ENCODE measurements at places on chromosomes 3 and 15. TPM values are rescaled to one million over a fixed set of nuclear protein-coding genes. Genes with fewer than 3 reads are reported as not detected.

GRCh38 chr15:36925653-36926426 lies 174.5 kb downstream of the MEIS2 start:
- H3K36me3 ChIP-seq, result no peaks in the 10 kb centered on the region
- no peaks in the 10 kb centered on the region for H3K4me1 ChIP-seq
- DNase-seq, result no peak
- H3K27me3 ChIP-seq, result no peaks in the 10 kb centered on the region
- H3K4me3 ChIP-seq, result no peak overlapping the region
- no peak overlapping the region for H3K27ac ChIP-seq

DNA sequence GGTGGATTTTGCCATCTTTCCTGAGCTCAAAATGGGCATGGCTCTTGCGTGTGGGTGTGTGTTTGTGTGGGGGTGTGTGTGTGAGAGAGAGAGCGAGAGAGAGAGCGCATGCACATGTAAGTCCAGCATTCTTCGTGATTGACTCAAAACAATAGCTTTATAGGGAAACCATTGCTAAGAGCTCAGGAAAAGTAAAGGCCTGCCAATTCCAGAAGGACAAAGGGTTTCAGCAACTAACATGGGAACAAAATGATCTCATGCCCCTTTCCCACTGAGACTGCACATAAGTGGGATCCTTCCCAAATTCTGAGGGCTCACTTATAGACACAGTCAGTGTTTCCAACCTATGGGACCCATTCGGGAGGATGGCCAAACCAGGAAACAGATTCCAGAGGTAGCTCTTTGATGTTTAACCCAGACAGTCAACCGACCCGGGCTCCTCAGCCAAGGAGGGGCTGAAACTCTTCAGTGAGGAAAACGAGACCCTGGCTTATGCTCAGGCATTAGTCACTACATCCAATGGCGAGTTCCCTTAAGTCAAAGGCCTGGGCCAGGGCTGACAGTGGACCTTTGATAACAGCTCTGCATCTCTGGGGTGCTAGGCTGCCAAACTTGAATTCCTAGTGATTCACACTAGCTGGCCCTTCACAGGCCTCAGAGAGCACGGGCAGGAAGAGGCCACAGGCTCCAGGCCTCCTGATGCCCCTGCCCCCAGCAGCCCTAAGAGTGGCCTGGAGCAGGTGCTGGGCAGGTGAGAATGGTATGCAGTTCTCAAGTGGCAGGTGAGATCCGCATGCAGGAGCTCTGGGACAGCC lies 305.0 kb upstream of the C2CD4B start:
- H3K27ac ChIP-seq, result peak overlapping the region; percentile 77
- peaks cover 21% of the 10 kb centered on the region for H3K4me1 ChIP-seq
- peak; percentile 81 for DNase-seq
- no peaks in the 10 kb centered on the region for H3K27me3 ChIP-seq
- no peaks in the 10 kb centered on the region for H3K36me3 ChIP-seq

GRCh38 chr15:99412626-99413025 lies 153.2 kb upstream of the MEF2A start:
- H3K4me1 ChIP-seq, result peaks cover 9% of the 10 kb centered on the region
- no peak for DNase-seq
- no peaks in the 10 kb centered on the region for H3K36me3 ChIP-seq

GRCh38 chr15:56640549-56640948 lies 92.8 kb downstream of the ZNF280D start:
- no peak for DNase-seq
- no peaks in the 10 kb centered on the region for H3K27me3 ChIP-seq
- H3K36me3 ChIP-seq, result no peaks in the 10 kb centered on the region
- no peak overlapping the region for H3K27ac ChIP-seq
- H3K4me3 ChIP-seq, result no peak overlapping the region
- H3K4me1 ChIP-seq, result no peaks in the 10 kb centered on the region

GRCh38 chr3:150062492-150062891 lies 91.8 kb upstream of the PFN2 start:
- H3K27me3 ChIP-seq, result no peaks in the 10 kb centered on the region
- DNase-seq, result peak; percentile 86
- peak overlapping the region; percentile 27 for H3K27ac ChIP-seq
- no peaks in the 10 kb centered on the region for H3K36me3 ChIP-seq

GRCh38 chr3:50585919-50586762 lies 16.8 kb downstream of the HEMK1 start:
- H3K27me3 ChIP-seq, result no peaks in the 10 kb centered on the region
- DNase-seq, result no peak
- H3K27ac ChIP-seq, result no peak overlapping the region
- no peak overlapping the region for H3K4me3 ChIP-seq
- H3K36me3 ChIP-seq, result no peaks in the 10 kb centered on the region
- H3K4me1 ChIP-seq, result no peaks in the 10 kb centered on the region

- DNase-seq, result no peak
- H3K4me3 ChIP-seq, result no peak overlapping the region
- H3K4me1 ChIP-seq, result no peaks in the 10 kb centered on the region
- no peaks in the 10 kb centered on the region for H3K36me3 ChIP-seq
Measured at GRCh38 chr3:118744186-118744585, 290.5 kb downstream of the IGSF11 start.

- DNase-seq, result no peak
- H3K4me1 ChIP-seq, result no peaks in the 10 kb centered on the region
- no peak overlapping the region for H3K27ac ChIP-seq
- no peaks in the 10 kb centered on the region for H3K36me3 ChIP-seq
- no peaks in the 10 kb centered on the region for H3K27me3 ChIP-seq
- no peak overlapping the region for H3K4me3 ChIP-seq
Measured at GRCh38 chr3:130569461-130570365, 52.7 kb downstream of the COL6A6 start.

DNA sequence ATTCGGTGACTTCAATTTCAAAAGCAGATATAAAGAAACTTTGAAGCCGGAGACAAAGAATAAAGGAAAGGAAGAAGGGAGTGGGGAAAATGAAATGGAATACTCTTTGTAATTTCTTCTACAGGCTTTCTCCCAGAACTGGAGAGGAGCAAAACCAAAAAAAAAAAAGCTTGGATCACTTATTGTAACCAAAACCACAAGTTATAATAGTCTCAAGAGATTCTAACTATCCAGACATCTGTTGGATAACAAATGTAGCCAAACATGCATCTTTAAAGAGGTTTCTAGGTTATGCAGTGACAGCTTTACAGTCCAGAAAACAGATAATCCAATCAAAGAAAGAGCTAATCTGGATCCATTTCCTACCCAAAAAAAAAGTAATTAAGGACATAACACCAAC lies 36.2 kb downstream of the VGLL3 start:
- H3K4me3 ChIP-seq, result no peak overlapping the region
- H3K36me3 ChIP-seq, result no peaks in the 10 kb centered on the region
- DNase-seq, result no peak
- H3K4me1 ChIP-seq, result peaks cover 20% of the 10 kb centered on the region

DNA sequence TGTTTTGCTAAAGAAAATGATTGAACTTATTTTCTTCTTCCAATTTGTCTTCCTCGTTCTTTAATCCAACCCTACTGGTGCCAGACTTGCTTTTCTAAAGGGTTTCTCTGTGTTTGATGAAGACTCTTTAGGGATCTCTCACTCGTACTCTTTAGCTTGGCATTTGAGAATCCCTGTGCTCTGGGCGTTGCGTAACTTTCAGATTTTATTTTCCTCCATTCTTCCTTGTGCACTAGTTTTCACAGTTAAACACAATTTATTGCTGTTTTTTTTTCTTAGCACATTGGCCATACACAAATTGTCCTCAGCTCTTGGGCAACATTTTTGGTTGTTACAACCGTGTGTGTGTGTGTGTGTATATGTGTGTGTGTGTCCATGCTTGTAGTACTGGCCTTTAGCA lies 95.8 kb upstream of the ADAMTSL3 start:
- H3K36me3 ChIP-seq, result no peaks in the 10 kb centered on the region
- H3K27ac ChIP-seq, result no peak overlapping the region
- H3K27me3 ChIP-seq, result no peaks in the 10 kb centered on the region
- DNase-seq, result no peak
- no peak overlapping the region for H3K4me3 ChIP-seq

DNA sequence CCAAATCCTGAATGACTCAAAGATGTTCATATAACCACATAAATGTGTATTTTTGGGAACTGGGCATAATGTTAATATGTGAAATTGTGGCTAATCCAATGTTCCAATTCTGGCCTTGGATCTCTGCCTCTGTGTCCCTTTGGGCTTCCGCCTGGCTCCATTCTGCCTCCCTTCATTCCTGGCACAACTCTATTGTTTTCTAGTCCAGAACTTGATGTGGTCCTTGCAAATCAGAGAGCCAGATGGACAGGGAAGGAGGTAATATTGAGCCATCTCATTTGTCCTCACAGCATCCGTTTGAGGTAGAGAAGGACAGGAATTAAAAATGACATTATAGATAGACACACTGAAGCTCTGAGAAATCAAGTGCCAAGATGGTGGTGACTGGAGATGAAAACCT lies 355.7 kb upstream of the TBL1XR1 start:
- H3K36me3 ChIP-seq, result no peaks in the 10 kb centered on the region
- no peaks in the 10 kb centered on the region for H3K4me1 ChIP-seq
- no peak for DNase-seq
- H3K27ac ChIP-seq, result no peak overlapping the region

GRCh38 chr3:4826237-4827100 lies 152.8 kb upstream of the BHLHE40 start:
- no peaks in the 10 kb centered on the region for H3K36me3 ChIP-seq
- DNase-seq, result peak; percentile 77
- no peaks in the 10 kb centered on the region for H3K27me3 ChIP-seq
- H3K4me1 ChIP-seq, result peaks cover 10% of the 10 kb centered on the region
- no peak overlapping the region for H3K4me3 ChIP-seq

- H3K4me3 ChIP-seq, result peak overlapping the region; percentile 59
- peak; percentile 61 for DNase-seq
- H3K4me1 ChIP-seq, result no peaks in the 10 kb centered on the region
- H3K27ac ChIP-seq, result peak overlapping the region; percentile 87
- H3K36me3 ChIP-seq, result no peaks in the 10 kb centered on the region
Measured at GRCh38 chr15:31326875-31327668, 437 bp downstream of the KLF13 start.

- no peaks in the 10 kb centered on the region for H3K36me3 ChIP-seq
- peak; percentile 61 for DNase-seq
- H3K27me3 ChIP-seq, result no peaks in the 10 kb centered on the region
- H3K27ac ChIP-seq, result no peak overlapping the region
- peak overlapping the region; percentile 63 for H3K4me3 ChIP-seq
- no peaks in the 10 kb centered on the region for H3K4me1 ChIP-seq
Measured at GRCh38 chr3:13896473-13897154, 16.7 kb upstream of the WNT7A start.

GRCh38 chr3:166110102-166110501 lies 272.9 kb upstream of the BCHE start:
- no peak overlapping the region for H3K27ac ChIP-seq
- H3K36me3 ChIP-seq, result no peaks in the 10 kb centered on the region
- H3K4me3 ChIP-seq, result no peak overlapping the region
- no peaks in the 10 kb centered on the region for H3K4me1 ChIP-seq
- no peak for DNase-seq

GRCh38 chr15:95922431-95922830 lies 408.1 kb upstream of the NR2F2 start:
- no peaks in the 10 kb centered on the region for H3K4me1 ChIP-seq
- no peaks in the 10 kb centered on the region for H3K27me3 ChIP-seq
- no peak for DNase-seq

DNA sequence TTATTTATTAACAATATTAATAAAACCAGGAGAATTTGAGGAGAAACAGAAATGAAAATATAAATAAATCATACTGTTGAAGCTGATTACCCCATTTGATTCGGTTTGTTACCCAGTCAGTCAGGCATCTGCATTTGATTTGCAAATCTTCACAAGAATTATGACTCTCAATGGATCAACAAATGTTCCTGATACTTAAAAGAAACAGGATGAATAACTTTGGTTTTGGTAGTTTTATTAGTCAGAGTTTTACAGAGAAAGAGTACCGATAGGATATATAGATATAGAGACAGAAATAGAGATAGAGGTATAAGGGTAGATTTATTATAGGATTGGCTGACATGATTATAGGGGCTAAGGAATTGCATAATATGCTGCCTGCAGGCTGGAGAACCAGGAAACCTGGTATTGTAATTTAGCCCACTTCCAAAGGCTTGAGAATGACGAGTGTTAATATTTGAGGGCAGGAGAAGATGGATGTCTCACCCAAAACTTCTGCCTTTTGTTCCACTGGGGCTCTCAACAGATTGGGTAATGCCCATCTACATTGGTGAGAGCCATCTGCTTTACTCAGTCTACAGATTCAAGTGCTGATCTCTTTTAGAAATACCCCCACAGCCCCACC lies 241.6 kb upstream of the COL8A1 start:
- no peaks in the 10 kb centered on the region for H3K27me3 ChIP-seq
- peak overlapping the region; percentile 70 for H3K27ac ChIP-seq
- DNase-seq, result peak; percentile 57

- no peaks in the 10 kb centered on the region for H3K27me3 ChIP-seq
- peaks cover 6% of the 10 kb centered on the region for H3K36me3 ChIP-seq
- H3K4me1 ChIP-seq, result peaks cover 14% of the 10 kb centered on the region
- no peak overlapping the region for H3K27ac ChIP-seq
Measured at GRCh38 chr3:149528340-149528650, 53.8 kb downstream of the TM4SF4 start.

- no peak for DNase-seq
- H3K4me3 ChIP-seq, result no peak overlapping the region
- H3K27me3 ChIP-seq, result no peaks in the 10 kb centered on the region
- H3K27ac ChIP-seq, result no peak overlapping the region
- H3K4me1 ChIP-seq, result no peaks in the 10 kb centered on the region
- H3K36me3 ChIP-seq, result no peaks in the 10 kb centered on the region
Measured at GRCh38 chr3:103181160-103181559, 746.3 kb downstream of the ZPLD1 start.

DNA sequence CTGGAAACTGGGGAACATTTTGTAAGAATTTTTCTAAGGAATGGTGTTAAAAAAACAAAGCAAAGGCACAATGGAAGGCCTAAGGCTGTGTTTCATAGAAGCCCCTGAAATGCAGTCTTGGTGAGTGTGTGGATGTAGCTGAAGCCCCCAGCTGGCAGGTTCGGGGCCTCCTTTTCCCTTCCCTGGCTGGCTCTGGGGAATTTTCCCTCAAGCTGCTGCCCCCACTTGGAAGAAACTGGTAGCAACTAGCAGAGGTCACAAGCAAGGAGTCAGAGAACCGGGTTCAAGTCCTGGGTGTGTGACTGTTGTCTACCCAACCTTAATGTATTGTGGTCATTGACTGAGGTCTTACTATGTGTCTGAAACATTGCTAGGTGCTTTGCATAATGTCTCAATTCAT lies 85.3 kb upstream of the MYZAP start:
- H3K27me3 ChIP-seq, result no peaks in the 10 kb centered on the region
- DNase-seq, result no peak
- H3K27ac ChIP-seq, result no peak overlapping the region
- no peaks in the 10 kb centered on the region for H3K4me1 ChIP-seq

The PLIN1 gene
- 0.51 TPM for total RNA-seq

The GLDN gene
- total RNA-seq, result 50.7 TPM

The SYNM gene
- total RNA-seq, result 8.6 TPM

The CTXN2 gene
- total RNA-seq, result not detected

The GPR160 gene
- 0.50 TPM for total RNA-seq

The ZNF620 gene
- total RNA-seq, result 1.3 TPM

The SKOR1 gene
- 0.17 TPM for total RNA-seq

The ONECUT1 gene
- not detected for total RNA-seq

The C3orf70 gene
- total RNA-seq, result 0.33 TPM

The DVL3 gene
- total RNA-seq, result 33.7 TPM

The HGD gene
- under 0.01 TPM for total RNA-seq

The TRIM42 gene
- not detected for total RNA-seq

The C15orf62 gene
- under 0.01 TPM for total RNA-seq
